CD4-positive, alpha-beta T cell treated with Interleukin-17A for 4 hours (primary cell): ENCODE measurements at places on chromosomes 2 and 18.

DNA sequence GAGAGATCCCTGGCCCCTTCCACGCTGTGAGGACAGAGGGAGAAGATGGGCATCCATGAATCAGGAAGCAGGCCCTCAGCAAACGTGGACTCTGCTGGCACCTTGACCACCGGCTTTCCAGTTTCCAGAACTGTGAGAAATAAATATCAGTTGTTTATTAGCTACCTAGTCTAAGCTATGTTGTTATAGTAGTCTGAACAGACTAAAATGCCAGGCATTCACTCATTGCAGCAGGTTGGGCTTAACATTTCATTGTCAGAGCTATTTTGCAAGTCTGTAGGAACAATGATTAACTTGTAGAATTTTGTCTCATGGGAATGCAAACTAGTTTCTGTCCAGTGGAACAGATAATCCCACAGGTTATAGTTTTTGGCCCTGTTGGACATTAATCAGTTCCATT, 24.8 kb upstream of the TBC1D8 start:
- DNase-seq: no peak

DNA sequence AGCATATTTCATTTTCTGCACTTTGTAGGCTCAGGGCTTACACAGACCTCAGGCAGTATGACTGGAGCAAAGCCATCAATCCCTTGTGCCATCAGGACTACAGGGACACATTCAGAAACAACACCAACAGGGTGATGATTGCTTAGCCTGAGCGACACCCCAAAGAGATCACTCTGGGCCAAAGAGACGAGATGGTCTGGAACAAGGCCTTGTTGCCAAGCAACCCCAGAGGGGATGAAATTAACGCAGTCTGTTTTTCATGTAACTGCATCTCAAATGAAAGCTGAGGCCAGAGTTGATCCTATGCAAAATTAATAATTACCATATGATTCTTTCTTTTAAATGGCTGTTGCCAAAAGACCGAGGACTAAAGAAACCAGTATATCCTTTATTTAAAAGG, 20.2 kb upstream of the B3GNT2 start:
- DNase-seq: no peak

GRCh38 chr2:162915858-162916257, 77.3 kb upstream of the KCNH7 start:
- no peak for DNase-seq

DNA sequence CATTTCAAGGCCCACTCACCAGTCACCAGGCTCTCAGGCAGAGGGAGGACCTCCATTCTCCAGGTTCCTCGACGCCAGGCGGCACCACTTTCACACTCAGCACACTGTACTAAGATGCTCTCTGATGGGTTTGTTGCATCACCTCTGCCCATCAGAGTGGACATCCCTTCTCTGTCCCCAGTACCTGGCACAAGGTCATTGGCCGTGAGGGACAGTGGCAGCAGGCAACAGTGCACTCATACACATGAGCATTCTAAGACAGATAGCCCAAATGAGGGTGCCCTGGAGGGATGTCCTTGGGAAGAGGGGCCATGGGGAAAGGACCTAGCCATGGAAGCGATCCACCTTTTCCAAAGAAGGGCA, 3.0 kb upstream of the ADRA2B start:
- DNase-seq: no peak

DNA sequence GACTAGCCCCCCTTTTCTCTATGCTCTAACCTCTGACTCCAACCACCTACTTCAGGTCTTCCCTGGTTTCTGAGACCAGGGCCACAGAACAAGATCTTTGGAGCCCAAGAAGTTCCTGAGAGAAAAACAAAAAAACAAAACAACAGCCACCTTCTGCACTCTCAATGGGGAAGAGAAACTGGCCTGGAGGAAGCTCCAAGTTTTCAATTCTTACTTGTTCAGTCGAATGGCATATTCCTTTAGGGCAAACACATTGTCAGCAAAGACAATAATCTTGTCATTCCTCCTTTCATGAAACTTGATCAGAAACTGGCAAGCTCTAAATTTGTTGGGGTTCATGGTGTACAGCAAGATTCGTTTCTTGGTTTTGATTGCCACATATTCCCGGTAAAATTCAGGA, 15.0 kb downstream of the ERCC3 start:
- DNase-seq: no peak

GRCh38 chr18:8480506-8481328, 128.5 kb upstream of the RAB12 start:
- no peak for DNase-seq

DNA sequence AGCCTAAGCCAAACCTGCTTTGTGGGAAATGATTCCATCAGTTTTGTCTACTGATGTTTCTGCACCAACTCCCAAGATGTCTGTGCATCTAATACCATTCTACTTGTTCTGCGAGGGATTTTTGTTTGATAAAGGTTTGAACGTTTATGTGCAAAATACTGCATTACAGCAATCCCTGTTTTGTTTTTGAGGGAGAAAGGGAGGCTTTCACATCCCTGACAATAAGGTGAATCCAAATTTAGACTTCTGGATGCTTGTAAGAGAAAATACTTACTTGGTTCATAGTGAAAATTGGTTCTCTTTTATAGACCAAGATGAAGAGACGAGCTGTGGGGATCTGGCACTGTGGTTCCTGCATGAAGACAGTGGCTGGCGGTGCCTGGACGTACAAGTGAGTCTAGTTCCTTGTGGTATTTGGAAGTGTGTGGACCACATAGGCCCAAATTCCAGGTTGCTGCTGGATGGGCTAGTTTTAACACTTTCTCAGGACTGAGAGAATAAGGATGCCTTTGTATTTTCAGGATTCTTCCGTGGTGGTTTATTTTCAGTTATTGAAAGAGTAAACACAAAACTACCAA, 1.1 kb downstream of the RPL37A start:
- DNase-seq: no peak

GRCh38 chr2:74916394-74916793, 42.0 kb upstream of the POLE4 start:
- no peak for DNase-seq

GRCh38 chr2:195320413-195320973, 336.5 kb upstream of the SLC39A10 start:
- no peak for DNase-seq

GRCh38 chr2:117631152-117631945, 183.1 kb upstream of the DDX18 start:
- DNase-seq: no peak

DNA sequence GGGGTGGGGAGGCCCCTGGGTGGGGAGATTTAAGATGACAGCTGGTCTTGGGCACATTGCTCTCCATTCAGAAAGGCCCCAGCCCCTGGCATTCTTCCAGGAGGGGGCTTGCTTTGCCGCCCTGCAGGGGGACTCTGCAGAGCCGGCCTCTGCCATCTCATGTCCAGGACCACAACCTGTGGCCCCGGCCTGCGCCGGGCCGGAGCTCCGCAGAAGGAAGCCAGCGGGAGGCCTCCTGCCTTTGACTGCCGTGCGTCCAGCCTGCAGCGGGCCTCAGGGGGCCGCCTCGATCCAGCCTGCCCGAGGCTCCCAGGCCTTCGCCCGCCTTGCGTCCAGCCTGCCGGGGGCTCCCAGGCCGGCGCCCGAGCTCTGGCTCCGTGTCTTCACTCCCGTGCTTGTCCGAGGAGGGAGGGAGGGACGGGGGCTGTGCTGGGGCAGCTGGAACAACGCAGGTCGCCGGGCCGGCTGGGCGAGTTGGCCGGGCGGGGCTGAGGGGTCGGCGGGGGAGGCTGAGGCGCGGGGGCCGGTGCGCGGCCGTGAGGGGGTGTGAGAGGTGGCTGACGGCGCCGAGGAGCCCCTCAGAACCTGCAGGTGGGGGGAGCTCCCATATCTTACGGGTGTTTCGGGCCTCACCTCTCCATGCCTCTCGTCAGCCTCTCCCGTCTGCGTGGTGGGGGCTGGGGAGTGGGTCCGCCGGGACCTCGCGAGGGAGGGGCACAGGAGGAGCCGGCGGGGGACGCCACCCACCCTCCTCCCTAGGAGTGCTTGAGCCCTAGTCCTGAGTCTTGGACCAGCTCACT, 20.4 kb downstream of the GPC1 start:
- DNase-seq: no peak
